Stimulated activated CD4-positive, alpha-beta T cell treated with anti-CD3 and anti-CD28 coated beads, Interleukin-1b, Interleukin-23, amount 100 ng/mL, for 4 hours (primary cell): ENCODE measurements at places on chromosomes 6 and 20.

- DNase-seq, result no peak
Observed at GRCh38 chr20:62696989-62697388, 11.6 kb upstream of the NTSR1 start.

DNA sequence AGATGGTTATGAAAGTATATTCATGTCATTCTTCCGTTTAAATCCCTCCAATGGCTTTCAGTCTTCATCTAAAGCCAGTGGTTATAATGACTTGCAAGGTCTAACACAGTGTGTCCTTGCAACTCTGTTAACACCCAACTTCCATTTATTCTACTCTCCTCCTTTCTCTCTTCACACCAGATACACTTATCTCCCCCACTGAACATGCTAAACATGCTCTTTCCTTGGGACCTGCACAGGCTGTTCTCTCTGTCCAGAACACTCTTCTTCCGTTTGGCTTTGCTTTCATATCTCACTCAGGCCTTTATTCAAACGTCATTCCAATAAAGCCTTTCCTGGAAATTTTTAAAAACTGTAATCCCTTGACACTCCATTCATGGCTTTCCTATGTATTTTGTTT is 91.5 kb downstream of the EPHA7 start:
- no peak for DNase-seq

DNA sequence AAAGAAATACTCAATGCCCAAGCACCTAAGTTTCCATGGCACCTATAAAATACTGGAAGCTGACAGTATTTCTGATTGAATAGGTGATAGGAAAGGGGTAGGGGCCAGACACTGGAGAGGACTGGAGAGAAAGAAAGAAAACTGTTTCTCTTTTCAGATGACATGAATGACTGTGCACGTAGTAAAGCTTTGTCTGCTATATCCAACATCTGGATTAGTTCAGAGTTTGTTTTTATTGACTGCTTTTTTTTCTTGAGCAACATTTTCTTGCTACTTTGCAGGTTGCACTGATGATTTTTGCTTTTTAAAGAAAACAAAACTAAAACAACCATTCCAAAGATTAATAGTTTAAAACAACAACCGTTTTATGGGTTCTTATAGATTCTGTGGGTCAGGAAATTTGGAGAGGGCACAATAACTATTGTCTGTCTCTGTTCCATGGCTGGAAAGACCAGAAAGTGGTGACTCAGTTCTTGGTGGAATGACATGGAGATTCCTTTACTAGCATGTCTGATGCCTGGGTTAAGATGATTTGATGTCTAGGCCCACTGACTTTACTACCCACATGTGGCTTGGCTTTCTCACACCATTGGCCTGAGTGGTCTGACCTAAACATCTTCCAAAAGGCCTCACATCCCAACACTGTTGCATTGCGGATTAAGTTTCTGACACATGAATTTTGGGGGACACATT is 12.2 kb upstream of the LRP11 start:
- no peak for DNase-seq

- no peak for DNase-seq
Observed at GRCh38 chr20:62901891-62902290, 24.4 kb downstream of the DIDO1 start.

DNA sequence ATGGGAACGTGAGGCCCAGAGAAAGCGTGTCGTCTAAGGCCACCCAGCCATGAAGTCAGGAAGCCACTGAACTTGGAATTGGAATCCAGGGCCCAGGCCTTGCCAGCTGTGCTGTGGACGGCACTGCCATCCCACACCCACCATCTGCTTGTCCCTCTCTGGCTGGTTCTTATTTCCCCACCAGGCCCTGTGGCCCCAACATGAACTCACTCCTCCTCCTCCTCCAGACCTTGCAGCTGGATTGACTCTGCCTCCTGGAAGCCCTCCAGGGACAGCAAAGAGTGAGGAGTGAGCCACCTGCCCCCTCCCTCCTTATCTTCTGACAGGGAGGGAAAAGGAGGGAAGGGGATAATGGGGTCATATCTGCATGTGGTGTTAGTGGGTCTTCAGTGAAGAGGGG is 16.0 kb upstream of the IP6K3 start:
- DNase-seq, result no peak

DNA sequence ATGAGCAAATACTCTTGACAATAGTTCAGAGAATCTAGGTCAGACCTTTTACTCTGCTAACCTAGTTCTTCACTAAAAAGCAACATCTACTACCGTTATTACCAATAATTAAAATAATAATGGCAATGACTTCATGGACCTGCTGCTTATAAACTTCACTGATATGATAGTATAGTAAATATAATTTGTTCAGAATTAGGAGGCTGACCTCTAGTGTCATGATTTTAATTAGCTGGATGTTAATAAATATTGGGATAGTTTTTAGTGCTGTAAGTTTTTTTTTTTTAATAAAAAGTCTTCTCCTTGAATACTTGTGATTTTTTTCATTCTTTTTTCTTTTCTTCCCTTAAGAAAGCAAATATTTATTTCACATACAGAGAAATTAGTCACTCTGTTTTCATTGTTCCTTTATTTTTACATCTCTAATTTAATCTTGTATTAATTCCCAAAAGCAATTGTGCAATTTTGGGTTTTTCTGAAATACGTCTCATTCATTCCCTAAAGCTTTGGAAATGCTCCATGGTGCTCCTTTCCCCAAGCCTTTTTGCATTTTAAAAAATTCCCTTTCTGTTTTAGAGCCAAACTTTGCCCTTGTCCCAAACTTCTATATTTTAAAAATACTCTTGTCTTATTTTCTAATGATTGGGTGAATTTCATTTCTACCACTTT is 46.6 kb upstream of the UST start:
- no peak for DNase-seq

GRCh38 chr6:150302520-150303176 is 66.2 kb upstream of the IYD start:
- DNase-seq, result no peak

DNA sequence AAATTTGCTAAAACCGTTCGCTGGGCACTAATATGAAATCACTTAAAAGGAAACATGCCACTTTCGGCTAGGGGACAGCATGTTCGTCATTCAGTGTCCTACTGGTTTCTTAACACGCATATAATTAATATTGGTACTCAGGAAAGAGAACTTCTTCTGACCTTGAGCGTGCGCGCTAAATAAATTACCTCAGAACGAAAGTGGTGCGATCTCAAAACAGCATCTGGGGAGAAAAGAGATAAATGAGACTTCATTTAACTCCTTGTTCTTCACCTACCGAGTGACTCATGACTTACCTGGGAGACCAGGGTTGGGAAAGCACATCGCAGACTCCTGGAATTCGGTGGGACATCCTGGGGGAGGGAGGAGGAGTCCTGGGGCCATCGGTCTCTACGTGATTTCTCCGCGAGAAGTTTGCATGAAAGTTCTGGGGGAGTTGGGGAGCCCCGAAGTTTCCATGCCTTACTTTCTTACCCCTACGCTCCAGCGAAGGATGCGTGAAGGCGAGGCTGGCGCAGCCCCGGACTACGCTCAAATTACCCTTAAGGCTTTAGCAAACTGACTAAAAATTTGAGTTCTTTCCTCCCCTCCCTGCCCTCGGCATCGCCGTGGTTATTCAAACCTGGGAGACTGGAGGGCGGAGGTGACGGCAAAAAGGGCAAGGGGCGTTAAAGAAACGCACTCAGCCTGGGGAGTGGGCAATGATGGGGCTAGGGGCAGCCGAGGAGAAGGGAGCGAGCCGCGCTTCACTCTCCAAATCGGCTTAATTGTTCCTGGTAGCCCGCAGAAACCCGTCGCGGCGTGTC is 1.1 kb upstream of the BEND6 start:
- no peak for DNase-seq

GRCh38 chr6:26270903-26271667 is 93.9 kb upstream of the BTN3A2 start:
- peak; percentile 39 for DNase-seq

DNA sequence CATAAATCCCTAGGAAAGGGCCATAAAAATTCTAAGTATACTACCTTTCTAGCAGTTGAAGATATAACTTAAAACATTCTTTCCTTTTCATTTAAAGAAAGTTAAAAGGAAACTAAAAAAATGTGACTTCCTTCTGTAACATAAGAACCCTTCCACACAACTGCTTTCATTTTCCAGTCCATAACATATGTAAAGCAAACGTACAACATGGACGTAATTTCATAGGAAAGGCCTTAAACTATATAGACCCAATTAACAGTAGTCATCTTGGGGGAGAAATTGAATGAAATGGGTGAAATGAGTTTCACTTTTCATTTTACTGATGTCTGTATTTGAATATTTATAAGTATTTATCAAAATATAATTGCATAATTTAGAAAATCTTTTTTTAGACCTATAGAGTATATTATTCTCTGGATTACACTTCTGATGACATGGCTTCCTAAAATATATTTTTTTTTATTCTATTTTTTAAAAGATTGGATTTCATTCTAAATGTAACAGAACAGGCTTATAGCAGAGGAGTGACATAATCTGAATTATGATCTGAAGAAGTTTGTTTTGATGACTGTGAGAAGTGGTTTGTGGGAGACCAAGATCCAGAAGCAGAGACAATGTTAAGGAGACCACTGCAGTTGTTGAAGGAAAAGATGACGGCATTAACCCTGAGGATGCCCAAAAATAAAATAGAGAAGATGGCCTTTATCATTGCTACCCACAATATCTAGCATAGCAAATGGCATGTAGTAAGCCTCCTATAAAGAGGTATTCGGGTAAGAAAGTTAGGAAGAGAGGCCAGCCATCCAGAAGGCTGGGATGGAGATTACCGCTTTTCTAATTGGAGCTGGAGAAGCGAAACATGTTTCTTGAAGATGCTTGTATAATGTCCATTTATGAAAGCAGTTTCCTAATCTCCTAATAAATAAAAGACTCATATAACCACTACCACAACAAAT is 260.4 kb downstream of the PTPRK start:
- DNase-seq, result no peak

DNA sequence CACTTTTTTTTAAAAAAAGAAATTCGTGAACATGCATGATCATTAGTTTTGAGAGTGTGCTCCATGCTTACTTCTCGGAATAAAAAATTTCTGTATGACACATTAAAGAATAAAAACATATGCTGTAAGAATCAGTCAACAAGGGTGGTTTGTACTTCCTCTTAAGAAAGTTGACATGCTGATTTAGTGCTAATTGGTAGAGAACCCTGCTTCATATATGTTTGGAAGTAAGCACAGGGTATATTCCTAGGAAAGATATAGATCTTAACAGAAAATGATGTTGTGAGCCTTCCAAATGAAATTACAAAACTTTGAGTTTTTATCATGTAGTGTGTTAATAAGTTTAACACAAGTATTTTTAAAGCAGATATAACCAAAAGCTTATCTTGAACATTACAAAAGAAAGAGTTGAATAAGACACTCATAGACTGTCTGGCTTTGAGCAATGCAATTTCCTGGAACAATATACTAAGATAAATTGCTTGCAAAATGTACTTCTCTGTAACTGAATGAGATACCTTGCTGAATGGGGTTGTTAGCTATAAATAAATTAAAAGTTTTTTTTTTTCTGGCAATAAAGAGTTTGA is 13.8 kb upstream of the VIP start:
- no peak for DNase-seq

GRCh38 chr20:44807684-44808056 is 2.7 kb downstream of the RIMS4 start:
- no peak for DNase-seq

DNA sequence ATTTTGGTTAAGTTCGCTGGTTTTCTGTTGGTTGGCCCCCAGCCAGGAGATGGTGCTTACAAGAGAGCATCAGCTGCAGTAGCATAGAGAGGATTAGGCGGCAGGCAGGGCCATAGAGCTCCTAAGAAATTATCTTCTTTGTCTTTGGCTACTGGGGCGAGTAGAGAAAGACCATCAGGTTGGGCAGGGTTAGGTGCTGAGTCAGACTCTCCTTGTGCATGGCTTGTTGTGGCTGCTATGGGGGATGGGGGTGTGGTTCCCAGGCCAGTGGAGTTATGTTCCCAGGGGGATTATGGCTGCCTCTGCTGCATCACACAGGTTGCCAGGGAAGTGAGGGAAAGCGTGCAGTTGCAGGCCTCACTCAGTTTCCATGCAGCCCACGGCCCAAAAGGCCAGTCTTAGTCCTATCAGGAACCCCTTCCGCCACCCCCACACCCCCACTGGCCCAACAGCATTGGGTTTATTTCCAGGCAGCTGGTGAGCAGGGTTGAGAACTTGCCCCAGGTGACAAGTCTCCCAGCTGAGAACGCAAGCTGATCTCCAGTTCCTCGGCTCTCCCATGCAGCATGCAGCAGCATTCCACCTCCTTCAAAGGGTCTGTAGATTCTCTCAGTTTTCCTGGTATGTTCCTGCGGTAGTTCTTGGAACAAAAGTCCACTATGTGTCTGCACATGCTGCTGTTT is 243.7 kb downstream of the UTRN start:
- no peak for DNase-seq

- no peak for DNase-seq
Observed at GRCh38 chr20:12949429-12949980, 59.3 kb upstream of the SPTLC3 start.

DNA sequence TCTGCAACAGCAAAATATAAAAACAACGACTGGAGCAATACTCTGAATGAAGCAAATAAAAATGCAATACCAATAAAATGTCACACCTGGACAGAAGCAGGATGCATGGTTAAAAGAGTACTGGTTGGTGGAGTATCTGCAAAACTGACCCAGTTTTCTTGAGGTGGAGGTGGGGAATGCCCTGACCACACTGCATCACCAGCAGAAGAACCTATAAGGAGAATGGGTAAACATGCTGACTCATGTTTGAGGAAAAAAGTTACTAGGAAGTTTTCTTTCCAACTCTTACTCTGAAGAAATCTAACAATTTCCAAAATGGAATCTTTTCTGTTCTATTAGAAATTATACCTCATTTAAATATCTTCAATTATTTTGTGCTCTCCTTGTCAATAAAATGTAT is 43.6 kb downstream of the REPS1 start:
- no peak for DNase-seq

- no peak for DNase-seq
Observed at GRCh38 chr20:41408156-41408794, 41.7 kb upstream of the EMILIN3 start.

- DNase-seq, result no peak
Observed at GRCh38 chr6:83151114-83151513, 42.0 kb downstream of the PGM3 start.

- no peak for DNase-seq
Observed at GRCh38 chr6:9204171-9204570, 768.8 kb upstream of the SLC35B3 start.

GRCh38 chr6:38432479-38432878 is 207.2 kb downstream of the BTBD9 start:
- DNase-seq, result no peak

GRCh38 chr6:113451049-113451448 is 406.1 kb upstream of the MARCKS start:
- no peak for DNase-seq

DNA sequence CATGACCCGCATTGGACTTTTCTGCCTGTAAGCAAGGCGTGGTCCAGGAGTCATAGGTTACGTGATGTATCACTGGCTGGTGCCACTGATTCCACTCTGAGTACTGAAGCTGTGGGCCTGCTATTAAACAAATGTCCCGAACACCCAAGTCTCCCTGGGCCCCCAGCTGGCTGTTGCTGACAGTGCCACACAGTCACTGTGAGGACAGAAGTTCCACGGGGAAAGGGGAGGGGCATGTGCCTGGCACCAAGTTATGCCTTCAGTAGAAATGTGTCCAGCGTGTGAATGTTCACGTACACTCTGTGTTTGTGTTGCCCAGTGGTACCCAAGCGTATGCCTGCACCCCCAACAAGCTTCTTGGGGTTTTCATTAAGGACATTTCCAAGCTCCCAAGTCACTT is 171.4 kb upstream of the QKI start:
- no peak for DNase-seq

- no peak for DNase-seq
Observed at GRCh38 chr6:150705392-150705791, 105.7 kb downstream of the PLEKHG1 start.

GRCh38 chr6:140073456-140073855 is 699.0 kb upstream of the CITED2 start:
- DNase-seq, result no peak

- no peak for DNase-seq
Observed at GRCh38 chr20:48567145-48567544, 260.7 kb downstream of the PREX1 start.
